ENCODE measurements at places on chromosomes 2 and 18.

DNA sequence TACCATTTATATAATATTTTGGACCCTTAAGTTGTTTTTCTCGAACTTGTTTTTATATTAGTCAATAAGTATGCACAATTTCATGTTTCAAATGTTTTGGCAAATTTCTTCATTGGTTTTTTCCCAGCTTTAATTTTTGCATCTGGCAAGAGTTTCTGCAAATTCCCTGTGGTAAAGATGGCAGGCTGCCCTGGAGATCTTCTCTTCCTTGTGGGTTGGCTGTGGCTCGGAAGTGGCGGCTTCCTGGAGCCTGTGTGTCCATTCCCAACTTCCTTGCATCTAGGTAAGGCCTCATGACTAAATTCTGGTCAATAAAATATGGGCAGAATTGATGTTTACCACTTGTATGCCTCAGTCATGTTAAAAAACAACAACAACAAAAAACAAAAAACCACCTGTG lies 818.6 kb downstream of the EPHA4 start:
- peak; percentile 17 for DNase-seq

DNA sequence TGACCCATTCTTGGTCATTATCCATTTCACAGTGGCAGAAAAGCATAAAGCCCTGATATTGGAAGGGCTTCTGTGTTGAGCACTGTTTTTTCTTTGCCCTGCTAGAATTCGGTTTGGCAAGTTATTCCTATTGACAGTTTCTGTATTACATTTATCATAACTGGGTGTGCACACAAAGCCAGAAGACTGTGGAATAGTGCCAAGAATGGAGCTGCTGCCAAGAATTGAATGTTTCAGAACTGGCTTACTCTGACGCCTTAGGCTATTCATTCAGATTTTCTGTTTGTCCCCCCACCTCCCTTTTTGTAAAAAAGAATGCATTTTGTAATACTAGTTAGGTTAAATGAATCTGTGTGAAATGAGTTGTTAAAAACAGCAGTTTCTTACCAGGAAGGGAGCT lies 12.7 kb downstream of the KDM3A start:
- peak; percentile 83 for DNase-seq

GRCh38 chr2:241201445-241202267 lies 13.2 kb downstream of the ANO7 start:
- DNase-seq: no peak

DNA sequence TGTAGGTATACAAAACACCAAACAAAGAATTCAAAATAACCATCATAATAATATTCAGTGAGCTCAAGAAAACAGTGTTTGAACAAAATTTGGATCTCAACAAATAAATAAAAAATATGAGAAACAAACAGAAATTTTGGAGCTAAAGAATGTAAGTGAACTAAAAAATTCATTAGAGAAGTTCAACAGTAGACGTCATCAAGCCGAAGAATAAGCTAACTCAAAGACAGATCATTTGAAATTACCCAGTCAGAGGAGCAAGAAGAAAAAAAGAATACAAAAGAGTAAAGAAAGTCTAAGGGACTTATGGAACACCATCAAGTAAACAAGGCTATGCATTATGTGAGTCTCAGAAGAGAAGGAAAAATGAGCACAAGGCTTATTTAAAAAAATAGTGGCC lies 16.6 kb upstream of the SPP2 start:
- no peak for DNase-seq

DNA sequence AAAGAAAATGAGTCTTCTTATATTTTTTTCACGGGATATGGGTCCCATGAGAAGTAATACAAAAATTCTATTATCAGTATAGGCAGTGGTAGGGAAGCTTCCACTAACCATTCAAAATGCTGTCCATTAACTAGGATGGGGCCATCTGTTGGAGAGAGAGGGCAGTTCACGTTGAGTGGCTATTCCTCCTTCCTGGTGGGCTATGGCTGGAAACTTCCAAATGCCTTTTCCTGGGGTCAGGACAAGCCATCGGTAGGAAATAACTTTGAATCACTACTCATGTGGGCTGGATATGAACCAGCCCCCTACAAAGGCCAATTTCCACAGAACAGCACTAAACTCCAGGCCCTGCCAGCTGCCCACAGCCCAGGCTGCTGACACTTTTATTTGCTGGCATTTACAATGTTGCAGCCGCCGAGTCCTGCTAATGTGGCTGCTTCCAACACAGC lies 156.1 kb upstream of the HNRNPA3 start:
- no peak for DNase-seq

DNA sequence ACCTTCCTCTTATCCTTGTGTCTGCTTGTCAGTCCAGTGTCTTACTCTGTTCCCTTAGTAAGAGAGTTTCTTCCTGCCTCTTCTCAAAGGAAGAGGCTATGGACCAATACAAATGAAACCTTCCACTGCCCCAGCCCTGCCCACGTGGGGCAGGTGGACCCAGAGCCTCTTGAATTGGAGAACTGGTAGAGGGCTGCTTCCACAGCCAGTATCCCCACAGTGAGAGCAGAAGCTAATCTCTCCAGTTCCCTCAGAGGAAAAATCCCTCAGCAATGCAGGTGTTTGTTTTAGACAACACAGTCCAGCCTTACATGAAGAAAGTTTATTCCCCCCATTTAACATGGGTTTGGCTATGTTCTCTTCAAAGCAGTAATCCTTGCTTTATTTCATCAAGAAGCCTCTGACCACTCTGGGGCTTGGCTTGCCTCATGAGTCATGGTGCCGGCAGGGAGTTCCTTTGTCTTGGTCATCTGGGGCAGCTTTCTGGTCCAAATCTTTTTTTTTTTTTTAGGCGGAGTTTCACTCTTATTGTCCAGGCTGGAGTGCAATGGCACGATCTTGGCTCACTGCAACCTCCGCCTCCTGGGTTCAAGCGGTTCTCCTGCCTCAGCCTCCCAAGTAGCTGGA lies 6.5 kb upstream of the CYBRD1 start:
- peak; percentile 78 for DNase-seq

DNA sequence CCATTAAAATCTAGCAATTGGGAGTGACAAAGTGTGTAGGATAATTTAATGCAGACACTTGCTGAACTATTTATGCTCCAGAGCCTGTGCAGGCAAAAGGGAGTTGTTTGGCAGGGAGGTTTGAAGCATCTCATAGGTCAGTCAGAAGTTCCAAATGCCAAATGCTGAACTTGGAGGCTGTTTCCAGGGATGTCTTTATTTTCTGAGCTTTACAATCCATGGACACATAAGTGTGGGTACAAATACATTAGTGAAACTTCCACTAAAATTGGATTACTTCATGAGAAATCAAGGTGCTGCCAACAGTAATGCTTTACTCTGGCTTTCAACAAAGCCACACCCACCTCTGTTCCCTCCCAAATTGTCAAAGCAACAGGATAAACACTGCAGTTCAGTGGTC lies 422.1 kb upstream of the SETBP1 start:
- DNase-seq: no peak

DNA sequence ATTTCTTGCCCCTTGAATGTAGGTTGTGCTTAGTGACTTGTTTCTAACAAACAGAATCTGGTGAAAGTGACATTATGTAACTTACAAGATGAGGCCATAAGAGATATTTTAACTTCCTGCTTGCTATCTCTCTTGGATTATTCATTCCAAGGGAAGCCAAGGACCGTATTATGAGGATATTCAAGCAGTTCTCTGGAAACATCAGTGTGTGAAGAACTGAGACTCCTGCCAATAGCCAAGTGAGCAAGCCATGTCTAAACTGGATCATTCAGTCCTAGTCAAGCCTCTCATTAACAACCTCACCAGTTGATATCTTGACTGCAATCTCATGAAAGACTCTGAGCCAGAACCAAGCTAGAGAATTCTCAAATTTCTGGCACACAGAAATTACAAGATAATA lies 765.1 kb upstream of the SLC8A1 start:
- DNase-seq: no peak

DNA sequence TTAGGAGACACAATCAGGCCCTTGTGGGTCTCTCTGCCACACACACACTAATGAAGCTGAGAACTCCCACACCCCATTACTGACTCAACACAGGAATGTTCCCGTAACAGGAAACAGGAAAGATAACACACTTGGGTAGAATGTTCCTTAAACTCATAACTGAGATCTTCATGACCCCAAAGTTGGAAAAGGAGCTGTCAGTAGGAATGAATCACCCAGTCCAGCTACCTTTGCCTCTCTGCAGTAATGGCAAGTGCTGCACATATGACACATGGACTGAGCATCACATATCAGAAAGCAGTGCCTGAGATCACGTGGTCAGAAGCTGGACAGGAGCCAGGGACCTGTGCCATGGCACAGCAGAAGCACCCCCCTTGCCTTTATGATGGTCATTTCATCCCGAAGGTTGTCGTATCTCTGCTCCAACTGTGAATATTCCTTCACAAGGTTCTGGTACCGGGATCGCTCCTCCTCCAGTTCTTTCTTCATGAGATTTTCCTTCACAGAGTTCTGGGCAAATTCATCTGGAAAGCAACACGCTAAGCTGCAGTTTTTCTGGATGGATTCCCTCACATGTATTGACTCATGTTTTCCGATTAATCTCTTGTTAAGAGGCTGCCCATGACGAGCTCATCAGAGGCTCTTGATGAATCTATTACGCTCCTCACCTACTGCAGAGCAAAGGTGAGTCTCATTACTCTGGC lies 65.4 kb upstream of the ACAA2 start:
- DNase-seq: peak; percentile 58

- peak; percentile 6 for DNase-seq
Observed at GRCh38 chr2:26636935-26637334, 4.2 kb downstream of the CIB4 start.

DNA sequence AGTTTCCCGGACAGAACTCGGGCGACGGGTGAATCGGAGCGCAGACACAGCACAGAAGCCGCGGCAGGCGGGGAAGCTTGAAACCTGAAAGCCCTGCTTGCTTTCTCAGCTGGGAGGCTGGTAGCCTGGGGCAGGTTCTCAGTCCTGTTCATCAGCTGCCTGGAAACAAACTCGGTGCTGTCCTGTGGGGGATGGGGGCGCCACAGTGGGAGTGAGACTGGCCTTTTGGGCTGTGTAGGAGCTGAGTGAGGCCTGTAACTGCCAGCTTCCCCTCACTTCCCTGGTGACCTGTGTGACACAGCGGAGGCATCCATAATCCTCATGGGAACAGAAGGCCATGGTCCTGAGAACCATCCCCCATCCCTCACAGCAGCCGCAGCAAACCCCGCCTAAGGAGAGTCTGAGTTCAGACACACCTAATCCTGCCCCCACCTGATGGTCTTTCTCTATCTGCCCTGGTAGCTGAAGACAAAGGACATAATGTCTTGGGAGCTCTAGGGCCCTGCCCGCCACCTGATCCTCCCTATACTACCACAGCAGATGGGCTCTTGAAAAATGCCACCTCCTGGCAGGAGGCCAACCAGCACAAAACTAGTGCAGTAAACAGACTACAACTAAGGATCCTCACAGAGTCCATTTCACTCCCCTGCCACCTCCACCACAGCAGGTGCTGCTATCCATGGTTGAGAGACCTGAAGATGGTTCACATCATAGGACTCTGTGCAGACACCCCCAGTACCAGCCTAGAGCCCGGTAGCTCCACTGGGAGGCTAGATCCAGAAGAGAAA lies 52.7 kb upstream of the LDLRAD4 start:
- no peak for DNase-seq

DNA sequence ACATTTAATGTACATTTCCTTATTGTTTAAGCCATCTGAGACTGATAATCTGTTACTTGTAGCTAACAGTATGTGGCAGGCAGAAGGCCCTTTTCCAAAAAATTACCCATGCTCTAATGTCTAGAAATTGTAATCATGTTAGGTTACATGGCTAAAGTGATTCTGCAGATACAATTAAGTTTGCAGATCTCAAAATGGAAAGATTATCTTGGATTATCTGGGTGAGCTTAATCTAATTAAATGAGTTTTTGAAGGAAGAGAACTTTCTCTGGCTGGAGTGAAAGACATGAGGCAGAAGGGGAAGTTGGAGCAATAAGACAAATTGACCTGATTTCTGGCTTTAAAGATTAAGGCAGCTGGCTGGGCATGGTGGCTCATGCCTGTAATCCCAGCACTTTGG lies 76.3 kb downstream of the MBD2 start:
- no peak for DNase-seq

GRCh38 chr2:48525269-48525943 lies 4.5 kb upstream of the STON1 start:
- DNase-seq: peak; percentile 35

DNA sequence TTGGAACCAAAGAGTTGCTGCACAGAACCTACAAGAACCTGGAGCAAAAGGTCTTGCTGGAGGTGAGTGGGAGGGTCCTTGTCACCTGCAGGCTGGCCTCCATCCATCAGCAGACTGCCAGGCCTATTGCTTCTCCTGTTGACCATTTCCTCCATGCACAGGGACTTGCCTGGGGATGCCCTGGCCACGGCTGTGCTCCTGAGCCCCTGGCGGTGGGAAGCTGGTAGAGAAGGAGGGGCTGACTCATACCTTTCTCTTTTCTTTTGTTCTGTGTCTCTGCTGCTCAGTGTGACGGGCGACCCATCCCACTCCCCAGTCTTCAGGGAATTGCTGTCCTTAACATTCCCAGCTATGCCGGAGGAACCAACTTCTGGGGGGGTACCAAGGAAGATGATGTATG lies 102.6 kb downstream of the DGKD start:
- no peak for DNase-seq

GRCh38 chr18:68267583-68267982 lies 447.3 kb downstream of the TMX3 start:
- peak; percentile 87 for DNase-seq

DNA sequence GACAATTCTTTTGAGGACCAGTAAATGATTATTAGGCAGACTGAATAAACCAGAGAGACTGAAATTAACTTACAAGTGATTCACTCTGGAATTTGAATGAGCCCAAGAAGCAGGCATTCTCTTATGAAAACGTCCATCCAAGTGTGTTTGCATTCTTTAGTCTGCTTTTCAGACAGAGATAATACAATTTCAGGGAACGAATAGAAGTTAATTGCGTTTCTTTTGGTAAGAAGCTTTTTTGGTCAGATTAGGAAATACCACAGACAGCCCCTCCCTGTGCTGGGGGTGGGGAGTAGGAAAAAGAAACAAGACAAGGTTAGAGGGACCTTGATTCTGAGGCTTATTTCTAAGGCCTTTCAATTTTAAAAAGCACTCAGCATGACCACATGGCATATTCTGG lies 874.4 kb downstream of the SUCLG1 start:
- DNase-seq: peak; percentile 71

GRCh38 chr2:215921895-215922294 lies 91.5 kb downstream of the MREG start:
- peak; percentile 88 for DNase-seq

GRCh38 chr2:215879977-215880940 lies 133.1 kb downstream of the MREG start:
- no peak for DNase-seq

DNA sequence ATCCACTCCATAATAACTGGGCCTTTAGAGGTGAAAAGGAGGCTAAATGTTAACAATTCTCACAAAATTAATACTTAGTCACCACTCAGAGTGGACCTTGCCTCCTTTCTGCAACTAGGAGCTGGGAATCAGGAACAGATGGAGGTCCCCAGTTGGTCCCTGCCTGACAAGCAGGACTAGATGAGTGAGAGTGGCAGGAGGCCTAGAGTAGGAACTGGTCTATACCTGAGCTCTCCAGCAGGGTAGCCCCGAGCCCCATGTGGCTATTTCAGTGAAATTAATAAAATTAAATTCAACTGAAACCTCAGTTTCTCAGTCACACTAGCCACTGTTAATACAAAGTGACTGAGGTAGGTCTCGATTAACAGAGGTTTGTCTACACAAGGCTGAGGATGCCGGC lies 150.5 kb downstream of the MYO5B start:
- DNase-seq: no peak

GRCh38 chr18:5973099-5973498 lies 77.8 kb upstream of the TMEM200C start:
- DNase-seq: no peak

- no peak for DNase-seq
Observed at GRCh38 chr2:231245249-231246094, 47.0 kb downstream of the ARMC9 start.

GRCh38 chr18:50748243-50749229 lies 71.3 kb downstream of the MRO start:
- no peak for DNase-seq
